ENCODE measurements at places on chromosomes 12 and 14.
A peak's percentile ranks its signal among the peaks of the same experiment; 100 is the strongest.

DNA sequence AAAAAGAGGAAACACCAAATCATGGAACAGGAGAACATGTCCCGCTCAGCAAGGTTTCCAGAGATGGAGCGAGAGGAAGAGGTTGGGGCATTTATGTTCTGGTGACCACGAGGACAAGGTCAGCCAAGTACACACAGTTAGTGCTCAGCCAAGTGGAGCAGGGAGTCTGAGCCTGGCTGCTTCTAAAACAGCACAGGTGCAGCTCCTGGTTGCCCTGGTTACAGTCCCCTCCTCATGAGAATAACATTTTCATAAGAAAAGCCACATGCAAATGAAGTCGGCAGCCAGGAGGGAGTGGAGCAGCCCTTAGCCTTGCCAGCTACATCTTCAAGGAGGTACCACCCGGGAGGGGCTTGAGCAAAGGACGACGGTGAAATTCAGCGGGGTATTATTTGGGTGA lies 81.8 kb downstream of the NOS1 start:
- DNase-seq = no peak

- no peak for DNase-seq
These were observed 127.2 kb downstream of the BCAT1 start for GRCh38 chr12:24821691-24822090.

- DNase-seq = no peak
These were observed 4.4 kb downstream of the AACS start for GRCh38 chr12:125069616-125070015.

- peak; percentile 45 for DNase-seq
These were observed 846.7 kb downstream of the TMEM121 start for GRCh38 chr14:106372870-106373652.

DNA sequence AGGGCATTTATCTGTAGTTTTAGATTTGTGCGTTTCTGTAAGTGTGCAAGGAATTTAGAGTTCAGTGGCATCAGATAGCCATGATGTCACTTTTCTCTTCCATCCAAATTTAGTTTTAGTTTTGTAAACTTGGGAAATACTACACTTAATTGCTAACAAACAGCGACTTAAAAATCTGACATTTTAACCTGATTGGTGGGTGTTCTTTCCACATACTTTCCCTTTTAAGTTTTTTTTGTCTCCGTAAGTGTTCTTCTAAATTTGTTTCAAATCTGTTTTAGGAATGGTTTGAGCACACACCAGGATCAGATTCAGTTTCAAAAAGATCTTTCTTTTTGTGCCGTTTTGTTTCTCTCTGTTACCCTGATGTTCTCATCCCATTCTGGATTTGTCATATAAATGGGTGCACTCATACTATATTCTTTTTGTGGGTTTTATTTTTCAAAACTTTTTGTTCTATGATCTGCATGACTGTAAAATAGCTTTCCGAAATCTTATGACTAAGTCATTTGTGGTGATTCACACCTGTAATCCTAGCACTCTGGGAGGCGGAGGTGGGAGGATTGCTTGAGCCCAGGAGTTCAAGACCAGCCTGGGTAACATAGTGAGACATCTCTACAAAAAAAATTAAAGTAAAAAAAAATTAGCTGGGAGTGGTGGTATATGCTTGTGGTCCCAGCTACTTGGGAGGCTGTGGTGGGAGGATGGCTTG lies 58.9 kb downstream of the FBXO34 start:
- DNase-seq = no peak

- no peak for DNase-seq
These were observed 71.3 kb upstream of the GPATCH2L start for GRCh38 chr14:76080471-76080870.

GRCh38 chr12:6771091-6771495 lies 1.2 kb upstream of the LAG3 start:
- no peak for DNase-seq

- DNase-seq = no peak
These were observed 45.0 kb downstream of the RPS6KA5 start for GRCh38 chr14:91015435-91015834.

DNA sequence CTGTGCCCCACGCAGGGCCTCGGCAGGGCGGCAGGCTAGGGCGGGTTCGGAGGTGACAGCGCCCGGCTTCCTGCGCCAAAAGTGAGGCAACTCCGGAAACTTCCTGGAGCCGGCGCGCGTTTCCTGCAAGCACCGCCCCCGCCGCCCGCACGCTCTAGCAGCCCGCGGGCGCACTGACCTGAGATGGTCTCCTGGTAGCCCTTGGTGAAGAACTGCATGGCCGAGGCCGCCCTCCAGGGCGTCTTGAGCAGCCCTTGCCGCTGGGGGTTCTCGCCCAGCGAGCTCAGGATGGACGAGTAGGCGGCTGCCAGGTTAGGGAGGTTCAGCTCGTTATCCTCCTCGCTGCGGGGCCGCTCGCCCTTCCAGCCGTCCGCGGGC lies 494 bp downstream of the GCH1 start:
- peak; percentile 54 for DNase-seq

DNA sequence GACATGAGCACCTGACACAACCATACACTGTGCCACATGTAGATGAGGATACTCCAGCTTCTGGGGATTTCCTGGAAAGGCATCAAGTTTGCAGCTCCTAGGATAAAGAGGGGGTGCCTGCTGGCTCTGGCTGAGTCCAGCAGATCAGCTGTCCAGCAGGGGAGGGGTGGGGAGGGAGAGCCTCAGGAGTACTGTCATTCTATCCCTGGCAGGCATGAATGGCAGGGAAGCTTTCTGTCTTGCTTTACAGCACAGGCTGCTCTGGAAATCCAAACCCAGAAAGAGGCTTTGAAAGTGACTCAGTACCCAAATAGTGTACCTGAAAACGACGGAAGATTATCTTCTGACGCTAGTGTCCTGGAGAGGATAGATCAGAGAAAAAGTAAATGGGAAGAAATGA lies 32.2 kb downstream of the SLC8A3 start:
- no peak for DNase-seq

DNA sequence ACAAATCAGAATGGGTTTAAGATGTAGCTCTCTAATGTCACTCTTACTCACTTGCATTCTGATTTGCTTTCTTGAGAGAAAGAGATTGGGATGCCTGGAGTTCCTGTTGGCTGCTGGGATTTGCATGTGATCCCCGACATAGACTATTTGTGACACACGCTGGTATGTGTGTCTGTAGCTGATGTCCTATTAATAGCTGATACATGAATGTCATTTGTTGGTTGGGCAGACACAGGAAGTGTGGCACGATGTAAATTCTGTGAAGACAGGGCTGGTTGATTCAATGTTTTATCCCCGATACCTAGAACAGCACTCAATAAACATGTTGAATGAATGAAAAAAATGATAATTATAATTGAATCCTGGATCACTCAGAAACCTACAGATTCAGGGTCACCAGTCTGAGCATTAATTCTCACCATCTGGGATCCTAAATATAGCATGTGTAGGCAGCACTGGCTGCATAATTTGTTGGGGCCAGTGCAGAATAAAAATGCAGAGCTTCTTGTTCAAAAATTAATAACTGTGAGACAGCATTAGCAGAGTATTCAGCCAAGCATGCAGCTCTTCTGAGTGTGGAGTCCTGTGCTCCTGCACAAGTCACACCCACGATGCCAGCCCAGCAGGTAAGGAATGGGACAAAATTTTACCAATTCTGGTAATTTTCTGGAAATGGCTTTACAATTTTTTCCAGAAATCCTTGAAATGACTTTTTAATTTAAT lies 35.5 kb upstream of the SOCS2 start:
- no peak for DNase-seq

- peak; percentile 22 for DNase-seq
These were observed 165.5 kb upstream of the DYRK2 start for GRCh38 chr12:67482751-67483661.

DNA sequence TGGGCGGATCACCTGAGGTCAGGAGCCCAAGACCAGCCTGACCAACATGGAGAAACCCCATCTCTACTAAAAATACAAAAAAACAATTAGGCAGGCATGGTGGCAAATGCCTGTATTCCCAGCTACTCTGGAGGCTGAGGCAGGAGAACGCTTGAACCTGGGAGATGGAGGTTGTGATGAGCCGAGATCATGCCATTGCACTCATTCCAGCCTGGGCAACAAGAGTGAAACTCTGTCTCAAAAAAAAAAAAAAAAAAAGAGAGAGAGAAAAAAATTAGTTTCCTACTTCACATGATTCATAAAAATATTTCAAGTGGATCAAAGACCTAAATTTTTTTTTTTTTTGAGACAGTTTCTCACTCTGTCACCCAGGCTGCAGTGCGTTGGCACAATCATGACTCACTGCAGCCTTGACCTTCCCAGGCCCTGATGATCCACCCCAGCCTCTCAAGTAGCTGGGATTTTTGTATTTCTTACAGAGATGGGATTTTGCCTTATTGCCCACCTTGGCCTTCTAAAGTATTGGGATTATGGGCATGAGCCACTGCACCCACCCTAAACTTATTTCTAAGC lies 24.9 kb downstream of the FCF1 start:
- no peak for DNase-seq

- no peak for DNase-seq
These were observed 165.8 kb downstream of the KSR2 start for GRCh38 chr12:117803001-117803400.

GRCh38 chr12:14928931-14929330 lies 9.4 kb downstream of the ERP27 start:
- DNase-seq = no peak

DNA sequence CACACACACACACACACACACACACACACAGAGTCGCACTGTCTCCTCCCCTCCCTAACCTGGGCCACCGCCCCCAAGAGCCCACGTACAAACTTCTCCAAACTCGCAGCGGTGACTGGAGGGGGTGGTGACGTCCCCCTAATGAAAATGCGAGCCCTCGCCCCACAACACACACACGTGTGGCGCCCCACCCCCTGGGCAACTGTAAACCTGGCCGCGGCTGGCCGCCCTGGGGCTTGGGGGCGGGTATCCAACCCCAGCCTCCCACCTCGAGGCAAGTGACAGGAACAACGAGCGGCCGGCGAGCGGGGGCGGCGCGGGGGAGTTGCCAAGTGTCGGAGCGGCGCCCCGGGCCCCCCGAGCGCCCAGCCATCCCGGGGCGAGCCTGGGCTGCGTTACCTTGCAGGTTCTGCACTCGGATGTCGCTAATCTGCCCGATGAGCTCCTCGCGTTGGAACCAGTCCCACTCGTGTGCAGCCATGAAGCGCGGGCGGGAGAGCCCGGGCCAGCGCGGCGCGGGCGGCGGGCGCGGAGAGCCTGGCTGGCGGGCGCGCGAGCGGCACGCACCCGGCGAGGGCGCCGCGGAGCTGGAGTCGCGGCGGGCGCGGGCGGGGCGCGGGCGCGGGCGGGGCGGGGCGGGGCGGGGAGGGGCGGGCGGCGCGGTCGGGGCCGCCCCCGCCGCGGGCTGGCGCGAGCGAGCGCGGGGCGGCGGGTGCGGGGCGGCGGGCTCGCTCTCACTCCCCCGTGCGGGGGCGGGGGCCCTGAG lies at the start of gene CLMN:
TSS of gene CLMN (minus strand) at position 597 of the 766 bp plus-strand sequence. CDS start at position 481, 116 bp downstream.
- DNase-seq = no peak

DNA sequence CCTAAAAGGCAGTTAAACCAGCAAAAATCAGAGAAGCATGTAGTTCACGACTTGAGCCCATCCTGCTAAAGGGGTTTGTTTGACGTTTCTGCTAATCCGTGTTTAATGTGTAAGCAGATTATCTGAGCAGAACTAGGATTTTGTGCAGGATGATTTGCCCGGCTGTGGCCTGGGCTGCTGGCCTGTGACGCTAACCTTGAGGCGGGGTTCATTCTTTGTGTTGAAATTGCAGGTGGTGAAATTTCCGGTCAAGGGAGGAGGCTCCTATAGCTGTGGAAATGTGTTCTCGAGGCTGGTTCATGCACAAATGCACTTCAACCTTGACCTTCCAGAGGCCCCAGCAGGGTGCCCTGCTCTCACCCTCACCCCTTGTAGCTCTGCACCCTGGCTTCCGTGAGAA lies 63.7 kb downstream of the SLC24A4 start:
- DNase-seq = no peak

- DNase-seq = no peak
These were observed 6.4 kb downstream of the EDDM3A start for GRCh38 chr14:20751963-20752562.

- DNase-seq = no peak
These were observed 230.9 kb upstream of the LRIG3 start for GRCh38 chr12:59151243-59151642.

GRCh38 chr12:131613186-131613585 lies 97.7 kb upstream of the SFSWAP start:
- no peak for DNase-seq
